ENCODE measurements at places on chromosomes 1 and 21.

DNA sequence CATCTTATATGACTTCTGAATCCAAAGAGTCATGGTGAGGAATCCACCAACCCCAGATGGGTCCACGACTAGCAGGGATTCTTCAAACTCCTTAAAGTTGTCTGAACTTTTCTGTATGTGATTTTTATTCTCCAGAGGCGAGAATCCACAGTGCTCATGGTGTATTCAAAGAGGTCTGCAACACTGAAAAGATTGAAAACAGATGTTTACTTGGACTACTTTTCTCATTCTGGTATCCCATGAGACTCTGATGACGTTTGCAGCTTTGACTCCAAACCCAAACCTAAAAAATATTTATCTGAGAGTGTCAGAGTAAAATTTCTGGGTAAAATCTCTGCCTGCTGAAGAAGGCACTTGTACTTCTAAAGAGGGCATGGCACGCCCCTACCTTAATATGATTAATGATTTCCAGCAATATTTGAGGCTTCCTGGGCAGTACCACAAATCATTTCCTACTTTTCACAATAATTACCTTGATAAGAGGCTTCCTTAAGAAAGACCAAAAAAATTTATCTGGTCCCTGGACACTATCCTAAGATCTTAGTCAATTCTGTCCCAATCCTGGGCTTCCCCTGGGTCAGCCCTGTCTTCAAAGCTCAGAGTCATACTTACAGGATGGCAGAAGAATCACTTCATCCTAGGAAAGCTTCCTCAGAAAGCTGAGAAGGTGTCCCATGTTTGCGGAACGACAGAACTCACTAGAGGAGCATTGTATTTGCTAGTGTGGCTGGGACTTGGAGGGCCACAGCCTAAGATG, 76.5 kb upstream of the MAP10 start:
- DNase-seq: no peak

DNA sequence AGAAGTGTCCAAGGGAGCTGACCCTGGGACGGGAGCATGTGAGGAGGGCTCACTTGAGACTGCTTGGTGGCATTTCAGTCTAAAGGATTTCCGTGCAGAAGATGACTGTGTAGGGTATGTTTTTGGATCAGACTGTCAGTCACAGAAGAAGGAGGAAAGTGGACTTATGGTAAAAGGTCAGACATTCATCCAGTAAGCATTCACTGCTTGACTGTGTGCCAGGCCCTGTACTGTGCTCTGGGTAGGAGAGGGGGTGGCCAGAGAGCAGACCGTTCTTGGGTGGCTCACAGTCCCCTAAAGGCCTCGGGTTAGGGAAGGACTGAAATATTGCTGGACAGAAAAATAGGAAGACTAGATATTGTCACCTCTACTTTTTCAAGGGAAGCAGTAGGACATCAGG, 2.1 kb upstream of the SERINC2 start:
- no peak for DNase-seq

DNA sequence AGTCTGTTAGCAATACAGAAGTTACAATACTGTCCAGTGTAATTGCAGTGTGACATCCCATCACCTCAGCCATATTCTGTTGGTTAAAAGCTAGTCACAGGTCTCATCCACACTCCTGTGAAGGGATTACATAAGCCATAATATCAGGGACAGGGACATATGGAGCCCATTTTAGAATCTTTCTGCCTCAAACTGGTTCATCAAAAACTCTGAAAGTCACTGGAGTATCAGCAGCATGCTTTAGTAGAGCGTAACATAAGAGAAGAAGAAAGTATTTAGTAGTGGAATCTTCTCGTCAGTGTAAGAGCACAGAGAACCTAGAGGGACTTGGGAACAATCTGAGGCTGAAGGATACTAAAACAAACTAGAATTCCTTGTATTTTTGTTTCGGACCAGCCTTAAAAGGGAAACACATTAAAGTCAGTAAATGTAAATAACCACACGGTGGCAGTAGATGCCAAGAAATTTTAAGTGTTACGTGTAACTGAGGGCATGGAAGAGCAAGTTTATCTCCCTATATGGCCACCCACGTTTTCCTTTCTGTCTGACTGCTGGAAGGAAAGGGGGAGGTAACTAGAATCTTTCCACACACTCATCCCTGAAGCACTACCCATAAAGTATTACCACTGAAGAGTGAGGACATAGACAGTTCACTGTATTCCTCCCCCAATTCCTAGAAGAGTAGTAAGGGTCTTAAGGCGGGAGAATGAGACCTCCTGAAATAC, 41.6 kb upstream of the AGL start:
- no peak for DNase-seq

GRCh38 chr1:56501426-56501825, 77.9 kb downstream of the PLPP3 start:
- DNase-seq: no peak

GRCh38 chr1:13707164-13707563, 7.2 kb downstream of the PRDM2 start:
- no peak for DNase-seq

GRCh38 chr1:92488416-92488815, 1.7 kb upstream of the GFI1 start:
- no peak for DNase-seq

DNA sequence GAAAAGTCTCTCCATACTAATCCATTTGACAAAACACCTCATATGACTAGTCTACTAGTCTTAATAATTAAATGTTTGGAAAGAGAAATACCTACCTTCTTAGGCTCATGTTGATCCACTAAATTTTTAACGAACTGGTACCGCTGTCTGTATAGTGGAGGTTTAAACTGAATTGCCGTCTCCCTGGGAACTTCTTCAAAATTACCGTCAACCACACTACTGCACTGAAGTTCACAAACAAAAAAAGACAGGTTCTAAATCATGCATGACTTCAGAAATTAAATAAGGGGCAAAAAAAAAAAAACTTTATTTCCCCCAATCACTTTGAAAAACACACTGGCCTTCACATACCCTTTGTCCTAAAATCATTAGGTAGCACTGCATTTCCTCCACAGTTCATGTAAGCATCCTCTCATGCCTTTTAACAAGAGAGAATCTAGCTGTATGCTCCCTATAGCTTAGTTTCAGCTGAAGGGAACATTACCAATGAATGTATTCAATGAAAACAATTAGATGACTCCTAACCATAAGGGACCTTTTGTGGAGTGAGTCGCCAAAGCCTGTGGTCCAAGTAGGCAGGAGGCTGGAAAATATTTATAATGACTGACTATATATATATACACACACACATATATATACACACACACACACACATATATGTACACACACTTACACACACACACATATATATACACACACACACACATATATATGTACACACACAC, 3.4 kb downstream of the HENMT1 start:
- DNase-seq: no peak

DNA sequence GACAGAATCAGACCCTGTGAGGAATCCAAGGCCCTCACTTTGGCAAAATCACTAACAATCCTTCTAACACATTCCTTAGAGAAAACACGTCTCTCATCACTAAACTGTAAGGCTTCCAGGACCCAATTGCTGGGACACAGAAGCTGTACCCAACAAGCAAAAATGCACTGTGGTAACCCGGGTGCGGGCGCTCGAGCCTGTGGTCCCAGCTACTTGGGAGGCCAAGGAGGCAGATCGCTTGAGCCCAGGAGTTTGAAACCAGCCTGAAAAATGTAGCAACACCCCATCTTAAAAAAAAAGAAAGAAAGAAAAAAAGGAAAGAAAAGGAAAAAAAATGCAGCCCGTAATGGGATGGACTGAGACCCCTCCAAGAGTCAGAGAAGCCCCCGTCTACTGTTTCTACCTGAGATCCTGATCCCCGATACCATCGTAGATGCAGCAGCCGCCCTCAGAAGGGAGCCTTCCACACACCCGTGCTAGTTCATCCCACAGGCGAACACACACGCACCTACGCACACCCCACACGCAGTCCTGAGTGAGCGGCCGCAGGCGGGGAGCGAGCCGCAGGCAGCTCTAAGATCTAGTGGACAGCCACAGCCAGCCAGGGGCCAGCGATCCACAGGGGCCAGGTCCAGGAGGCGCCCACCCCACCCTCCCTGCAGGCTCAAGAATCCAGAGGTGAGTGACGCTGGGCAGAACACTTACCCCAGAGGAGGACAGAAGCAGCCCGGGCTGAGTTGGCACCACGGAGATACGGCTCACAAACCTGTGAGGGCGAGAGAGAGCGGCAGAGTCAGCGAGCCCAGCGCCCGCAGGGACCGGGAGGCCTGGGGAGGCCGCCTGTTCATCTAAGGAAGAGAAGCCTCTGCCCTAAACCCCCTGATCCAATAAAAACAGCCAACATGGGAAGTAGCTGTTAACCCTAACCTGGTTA, 20.1 kb downstream of the WDR4 start:
- no peak for DNase-seq

- DNase-seq: no peak
These were observed 5.1 kb downstream of the FCRL2 start for GRCh38 chr1:157771661-157772425.

DNA sequence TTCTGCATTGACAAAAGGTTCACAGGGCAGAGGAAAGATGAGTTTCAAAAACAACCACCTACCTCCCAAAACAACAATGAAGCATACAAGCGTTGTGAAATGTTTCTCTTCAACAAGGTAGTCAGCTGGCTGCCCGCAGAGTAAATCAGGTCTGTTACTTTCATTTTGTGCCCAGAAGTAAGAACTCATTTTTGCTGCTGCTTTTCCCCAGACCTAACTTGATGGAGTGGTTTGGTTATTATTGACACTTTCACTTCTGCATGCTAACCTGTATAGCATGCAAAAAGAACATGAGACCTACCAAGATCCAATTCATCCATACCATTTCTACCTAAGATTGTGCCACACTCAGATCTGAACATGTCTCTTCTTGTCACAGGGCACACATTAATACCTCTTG, 1.3 kb downstream of the SLC9C2 start:
- DNase-seq: no peak

- no peak for DNase-seq
These were observed 1.5 kb upstream of the ATXN7L2 start for GRCh38 chr1:109482242-109482641.

DNA sequence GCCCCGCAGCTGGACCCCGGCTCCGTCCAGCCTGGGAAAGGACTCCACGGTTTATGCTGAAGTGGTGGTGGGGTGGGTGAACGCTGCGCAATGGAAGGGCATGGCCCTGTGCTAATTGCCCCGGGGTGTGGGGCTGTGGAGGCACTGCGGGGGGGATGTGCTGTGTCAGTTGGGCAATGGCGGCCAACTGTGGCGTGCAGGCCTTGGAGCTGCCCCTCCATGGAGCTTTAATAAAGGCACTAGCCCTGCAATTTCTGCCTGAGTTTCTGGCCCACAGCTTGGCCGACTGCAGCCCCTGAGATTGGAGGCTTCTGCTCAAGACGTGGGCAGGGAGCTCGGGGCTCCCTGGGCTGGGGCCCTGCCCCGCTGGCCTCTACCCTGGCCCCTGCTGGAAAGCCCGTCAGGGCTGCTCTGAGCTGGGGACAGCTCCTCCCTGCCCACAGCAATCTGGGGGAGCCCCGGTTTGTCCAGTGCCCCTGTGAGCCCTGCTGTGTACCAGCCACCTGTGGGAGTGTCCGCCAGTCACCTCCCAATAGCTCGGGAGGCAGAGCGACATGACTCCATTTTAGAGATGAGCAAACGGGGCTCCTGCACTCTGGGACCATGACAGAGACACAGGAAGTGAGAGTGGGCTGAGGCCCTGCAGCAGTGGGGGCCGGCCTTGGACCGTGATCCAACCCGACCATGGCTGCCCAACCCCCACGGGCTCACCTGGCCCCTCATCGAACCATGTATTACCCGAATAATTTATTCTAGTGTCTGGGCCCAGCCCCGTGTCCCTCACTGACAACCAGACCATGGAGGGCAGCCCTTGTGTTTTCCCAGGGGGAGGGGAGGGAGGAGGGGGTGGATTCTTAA, 8.7 kb upstream of the TNFRSF14 start:
- no peak for DNase-seq

DNA sequence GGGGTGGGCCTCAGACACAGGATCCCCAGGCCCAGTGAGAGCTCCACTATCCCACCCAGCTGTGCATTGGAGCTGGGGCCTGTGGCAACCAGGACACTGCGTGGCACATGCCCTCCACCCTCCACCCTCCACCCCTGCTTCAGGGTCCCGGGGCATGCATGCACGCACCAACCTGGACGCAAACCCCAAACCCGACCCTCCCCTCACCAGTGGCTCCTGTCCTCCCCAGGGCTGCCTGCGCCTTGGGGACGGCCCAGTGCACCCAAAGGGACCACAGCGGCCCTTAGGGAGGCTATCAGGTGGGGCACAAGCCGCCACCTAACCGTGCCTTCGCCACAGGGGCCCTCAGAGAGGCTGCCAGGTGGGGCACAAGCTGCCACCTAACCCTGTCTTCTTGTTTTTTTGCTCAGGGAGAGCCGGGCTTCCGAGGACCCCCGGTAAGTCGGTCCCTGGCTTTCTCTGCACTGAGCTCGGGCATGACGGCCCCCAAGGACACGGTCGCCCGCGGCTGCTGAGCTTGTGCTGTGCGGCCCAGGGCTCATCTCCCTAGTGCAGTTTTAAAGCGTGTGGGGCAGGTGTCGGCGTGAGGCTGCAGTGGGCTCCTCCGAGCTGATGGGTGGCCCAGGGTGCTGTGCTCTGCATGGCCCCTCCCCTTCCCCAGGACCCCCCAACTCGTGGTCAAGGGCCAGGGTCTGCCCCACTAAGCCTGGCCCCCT, 47.9 kb downstream of the SLC19A1 start:
- DNase-seq: no peak

GRCh38 chr21:37223804-37224345, 43.3 kb downstream of the VPS26C start:
- DNase-seq: no peak

DNA sequence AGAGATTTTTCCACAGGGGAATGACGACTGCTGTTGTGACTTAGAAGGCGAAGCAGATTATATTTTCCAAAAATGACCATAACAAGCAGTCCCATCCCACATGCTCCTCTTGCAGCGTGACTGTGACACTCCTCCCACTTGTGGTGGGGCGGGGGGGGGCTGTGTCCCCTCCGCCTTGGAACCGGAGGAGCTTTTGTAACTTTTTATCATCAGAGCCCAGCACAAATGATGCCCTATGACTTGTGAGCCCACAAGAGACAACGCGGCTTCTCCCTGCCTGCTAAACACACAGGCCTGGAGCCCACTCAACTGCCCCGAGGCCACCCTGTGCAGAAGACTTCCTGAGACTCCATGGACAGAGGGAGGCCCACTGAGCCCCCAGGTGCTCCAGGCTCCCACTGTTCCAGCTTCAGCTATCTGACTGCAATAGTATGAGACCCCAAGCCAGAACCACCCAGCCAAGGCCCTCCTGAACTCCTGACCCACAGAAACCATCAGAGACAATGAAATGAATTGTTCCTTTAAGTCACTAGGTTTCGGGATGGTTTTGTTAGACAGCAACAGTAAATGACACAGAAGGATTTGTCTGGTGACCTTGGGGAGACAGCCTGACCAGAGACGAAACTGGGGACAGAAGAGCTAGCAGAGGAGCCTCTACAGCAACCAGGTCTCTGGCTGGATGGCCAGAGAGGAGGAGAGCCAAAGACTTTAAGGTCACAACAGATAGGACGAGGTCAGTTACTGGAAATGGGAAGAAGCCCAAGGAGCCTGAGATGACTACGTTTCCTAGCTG, 58.8 kb downstream of the CAPZB start:
- DNase-seq: no peak

GRCh38 chr1:164433141-164433817, 125.7 kb upstream of the PBX1 start:
- DNase-seq: no peak

- DNase-seq: no peak
These were observed 2.6 kb downstream of the RNF220 start for GRCh38 chr1:44407430-44408211.

Measured in C1 segment of cervical spinal cord (tissue), 14 donors.